ENCODE measurements at places on chromosomes 3 and 15.

- no peak for DNase-seq
These were observed 9.0 kb downstream of the MYD88 start for GRCh38 chr3:38147421-38147820.

DNA sequence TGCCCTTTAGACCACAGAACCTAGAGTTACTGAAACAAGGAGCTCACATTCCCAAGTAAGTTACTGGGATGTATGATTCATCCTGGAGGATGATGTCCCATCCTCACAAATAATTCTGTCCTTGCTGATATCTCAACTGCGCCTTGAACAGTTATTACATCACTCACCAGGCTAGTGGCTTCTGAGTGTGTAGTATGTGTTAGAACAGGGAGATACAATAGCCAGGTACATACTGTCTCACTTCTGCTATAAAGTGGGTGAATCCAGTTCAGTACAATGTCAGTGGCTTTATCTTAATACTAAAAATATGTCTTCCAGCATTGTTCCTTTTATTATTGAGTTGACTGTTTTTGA is 483.2 kb upstream of the FRG2C start:
- no peak for DNase-seq

GRCh38 chr15:33865416-33865815 is 102.9 kb upstream of the CHRM5 start:
- no peak for DNase-seq

DNA sequence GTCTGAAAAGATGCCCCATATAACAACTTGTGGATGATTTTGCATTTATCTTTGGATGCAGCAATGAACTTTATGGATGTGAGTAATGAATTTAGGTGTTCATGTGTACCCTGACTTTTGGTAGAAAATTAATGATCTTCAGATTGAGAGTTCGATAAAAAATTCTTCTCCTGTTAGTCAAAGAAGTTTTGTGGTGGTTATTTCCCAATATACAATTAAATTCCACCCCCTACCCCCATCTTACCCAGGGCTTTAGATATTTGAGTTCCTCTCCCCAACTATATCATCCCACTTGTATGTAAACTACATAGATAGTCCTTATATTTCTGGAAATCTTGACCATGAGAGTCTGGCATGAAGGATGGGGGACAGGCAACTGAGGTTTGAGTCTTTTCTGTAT is 126.1 kb upstream of the ALDH1A3 start:
- DNase-seq = no peak

Measured in OCI-LY7 (cell line).